Activated T-helper 2 cell treated with anti-CD3 and anti-CD28 coated beads, Interferon-gamma antibody, Interleukin-2, Interleukin-4, amounts not matched to agents 10 μg/mL and 5 μg/mL and 100 μg/mL, durations not matched to agents 14 hours and 24 hours and 36 hours (primary cell): ENCODE measurements at places on chromosomes 5 and 9. TPM values are rescaled to one million over a fixed set of nuclear protein-coding genes. Genes with fewer than 3 reads are reported as not detected.

Gene GRM6
- not detected in 2 replicates for total RNA-seq

Gene SLC1A3
- total RNA-seq, result not detected in 2 replicates

Gene TRPM3
- total RNA-seq, result not detected in 2 replicates

Gene SV2C
- 0.05 and 0.32 TPM in 2 replicates for total RNA-seq

Gene FOXD1
- total RNA-seq, result 0.11 and 0.25 TPM in 2 replicates

Gene GCNT1
- total RNA-seq, result 12.1 and 15.0 TPM in 2 replicates

Gene ACTBL2
- total RNA-seq, result not detected in 2 replicates

Gene MEIKIN
- not detected in 2 replicates for total RNA-seq

Gene PCDHA5
- total RNA-seq, result not detected in 2 replicates

Gene LAMC3
- total RNA-seq, result not detected in 2 replicates

GRCh38 chr9:6944093-6944551, 186.3 kb downstream of the KDM4C start:
- no peak for DNase-seq

GRCh38 chr9:77647267-77648233, 572 bp downstream of the GNA14 start:
- no peak for DNase-seq

DNA sequence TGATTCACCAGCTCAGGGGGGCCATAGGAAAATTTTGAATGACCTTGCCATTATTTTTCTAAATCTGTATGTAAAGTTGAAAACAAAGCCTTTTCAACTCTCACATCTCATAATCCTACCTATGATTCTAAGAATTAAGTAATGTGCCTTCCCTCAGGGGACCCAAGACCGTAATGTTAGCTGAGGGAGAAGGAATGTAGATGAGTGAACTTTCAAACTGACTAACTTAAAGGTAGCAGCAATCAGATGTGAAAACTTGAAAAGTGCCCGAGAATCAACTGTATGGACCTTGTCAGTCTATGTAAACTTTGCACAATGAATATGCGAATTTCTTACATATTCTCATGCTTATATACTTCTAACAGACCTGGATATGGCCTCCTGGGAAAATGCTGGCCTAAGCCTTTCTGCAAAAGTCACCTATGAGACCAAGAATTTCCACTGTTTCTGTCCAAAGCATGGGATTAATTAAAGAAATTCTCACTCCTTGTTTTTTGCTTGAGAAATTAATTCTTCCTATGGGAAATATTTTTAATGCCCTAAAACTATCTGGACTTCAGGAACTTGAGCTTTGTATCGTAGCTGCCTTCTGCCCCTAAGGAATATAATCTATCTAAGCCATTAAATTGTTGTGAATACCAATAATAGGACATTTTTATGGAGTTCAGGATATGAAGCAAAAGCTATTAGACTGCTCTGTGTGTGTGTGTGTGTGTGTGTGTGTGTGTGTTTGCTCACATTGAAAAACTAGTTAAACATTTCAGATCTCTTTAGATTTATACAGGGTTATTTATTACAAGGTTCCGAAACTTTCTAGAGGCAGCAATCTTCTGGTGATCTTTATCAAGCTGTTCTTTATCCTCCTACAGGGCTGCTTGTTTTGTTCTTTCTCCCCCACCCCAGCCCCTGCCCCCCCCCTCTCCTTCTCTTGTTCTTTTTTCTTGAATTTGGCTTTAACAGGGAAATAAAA, 169.1 kb upstream of the CLINT1 start:
- no peak for DNase-seq

GRCh38 chr9:131289301-131290035, at the start of gene PLPP7:
Gene PLPP7 (plus strand): TSS chr9:131289723. CDS start chr9:131289998, 275 bp downstream.
- no peak for DNase-seq

- no peak for DNase-seq
Measured at GRCh38 chr9:27471789-27472188, 52.3 kb upstream of the IFNK start.

GRCh38 chr5:78568212-78568611, 80.4 kb downstream of the LHFPL2 start:
- no peak for DNase-seq

GRCh38 chr5:15823398-15823797, 323.4 kb downstream of the FBXL7 start:
- no peak for DNase-seq

GRCh38 chr5:4020400-4020799, 424.8 kb downstream of the IRX1 start:
- no peak for DNase-seq

GRCh38 chr9:110064803-110065202, 143.2 kb downstream of the C9orf152 start:
- no peak for DNase-seq

GRCh38 chr5:121285801-121286521, 565.7 kb upstream of the FTMT start:
- DNase-seq, result no peak

GRCh38 chr9:92188969-92189781, 74.0 kb upstream of the SPTLC1 start:
- DNase-seq, result no peak

DNA sequence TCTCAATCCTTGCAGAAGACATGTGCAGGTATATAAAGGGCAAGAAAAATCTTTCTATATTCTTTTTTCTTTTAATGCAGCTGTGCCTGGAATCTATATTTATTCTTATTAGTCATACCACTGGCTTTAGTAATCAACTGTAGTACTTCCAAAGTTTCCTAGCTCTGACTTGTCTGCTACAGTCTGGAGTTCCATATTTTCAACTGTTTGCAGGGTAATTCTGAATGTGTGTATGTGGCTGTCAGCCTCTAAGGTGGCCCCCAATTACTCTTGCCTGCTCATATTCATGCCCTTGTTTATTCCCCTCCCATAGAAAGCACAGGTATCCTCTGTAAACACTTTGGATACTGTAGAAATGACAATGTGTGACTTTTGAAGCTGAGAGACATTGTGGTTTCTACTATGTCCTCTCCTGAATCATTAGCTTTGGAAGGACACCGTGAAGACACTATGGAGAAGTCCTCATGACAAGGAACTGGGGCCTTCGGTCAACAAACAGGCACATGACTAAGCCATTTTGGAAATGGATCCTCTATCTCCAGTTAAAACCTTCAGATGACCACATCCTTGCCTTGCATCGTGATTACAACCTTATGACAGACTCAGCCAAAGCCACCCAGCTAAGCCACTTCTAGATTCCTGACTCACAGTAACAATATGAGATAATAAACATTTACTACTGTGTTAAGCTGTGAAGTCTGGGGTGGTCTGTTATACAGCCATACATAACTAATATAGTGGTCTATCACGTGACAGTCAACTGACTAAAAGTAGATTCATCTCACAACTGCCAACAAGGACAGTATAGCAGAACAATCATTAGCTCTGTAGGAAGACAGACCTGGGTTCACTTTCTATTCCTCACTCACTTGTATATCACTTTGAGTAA, 49.5 kb upstream of the SUSD1 start:
- no peak for DNase-seq

DNA sequence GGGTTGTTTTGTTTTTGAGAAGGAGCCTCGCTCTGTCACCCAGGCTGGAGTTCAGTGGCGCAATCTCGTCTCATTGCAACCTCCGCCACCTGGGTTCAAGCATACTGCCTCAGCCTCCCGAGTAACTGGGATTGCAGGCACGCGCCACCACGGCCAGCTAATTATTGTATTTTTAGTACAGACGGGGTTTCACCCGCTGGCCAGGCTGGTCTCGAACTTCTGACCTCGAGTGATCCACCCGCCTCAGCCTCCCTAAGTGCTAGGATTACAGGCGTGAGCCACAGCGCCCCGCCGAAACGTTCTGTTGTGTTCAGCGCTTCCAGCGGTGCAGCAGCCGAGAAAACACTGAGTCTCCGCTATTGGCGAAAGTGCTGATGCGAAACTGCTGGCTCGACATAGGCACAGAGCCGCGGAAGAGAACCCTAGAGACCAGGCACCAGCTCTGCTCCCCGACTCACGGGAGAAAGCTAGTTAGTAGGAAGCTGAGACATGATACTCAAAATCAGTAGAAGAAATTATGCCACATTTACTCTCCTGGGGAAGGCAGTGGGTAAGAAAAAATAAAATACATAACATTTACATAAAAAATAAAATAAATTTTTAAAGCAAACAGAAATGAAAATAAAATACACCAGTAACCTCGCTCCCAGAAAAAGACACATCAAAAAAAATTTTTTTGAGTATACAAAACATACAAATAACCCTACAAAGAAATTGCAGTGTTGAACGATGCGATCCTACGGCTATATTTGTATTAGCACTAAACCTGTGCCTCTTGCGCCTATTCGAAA, 31.6 kb downstream of the ANXA2R start:
- DNase-seq, result peak; percentile 88

DNA sequence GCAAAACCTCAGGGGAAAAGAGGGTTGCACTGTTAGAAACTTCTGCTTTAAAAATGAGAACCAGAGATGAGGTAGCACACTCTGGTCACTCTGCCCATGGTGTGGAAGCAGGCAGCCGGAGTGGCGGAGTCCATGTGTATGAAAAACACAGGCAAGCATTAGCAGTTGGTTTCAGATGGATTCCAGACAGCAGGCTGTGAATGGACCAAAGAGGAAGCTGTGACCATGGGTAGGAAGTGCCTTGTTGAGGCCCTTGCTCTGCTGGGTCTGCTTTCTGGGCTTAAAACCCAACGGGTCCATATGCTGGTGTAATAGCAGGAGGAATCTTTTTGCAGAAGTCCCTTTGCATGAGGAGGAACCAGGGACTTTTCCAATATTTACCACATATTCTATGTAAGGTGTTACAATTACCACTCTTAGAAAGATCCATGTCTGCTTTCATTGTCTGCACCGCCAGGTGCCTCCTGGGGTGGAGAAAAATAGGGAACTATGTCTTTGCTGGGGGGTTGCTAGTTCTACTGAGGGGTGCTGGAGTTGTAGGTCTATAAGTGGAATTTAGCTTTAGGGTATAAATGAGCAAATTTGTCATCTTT, 77.0 kb downstream of the ANKRD55 start:
- no peak for DNase-seq

DNA sequence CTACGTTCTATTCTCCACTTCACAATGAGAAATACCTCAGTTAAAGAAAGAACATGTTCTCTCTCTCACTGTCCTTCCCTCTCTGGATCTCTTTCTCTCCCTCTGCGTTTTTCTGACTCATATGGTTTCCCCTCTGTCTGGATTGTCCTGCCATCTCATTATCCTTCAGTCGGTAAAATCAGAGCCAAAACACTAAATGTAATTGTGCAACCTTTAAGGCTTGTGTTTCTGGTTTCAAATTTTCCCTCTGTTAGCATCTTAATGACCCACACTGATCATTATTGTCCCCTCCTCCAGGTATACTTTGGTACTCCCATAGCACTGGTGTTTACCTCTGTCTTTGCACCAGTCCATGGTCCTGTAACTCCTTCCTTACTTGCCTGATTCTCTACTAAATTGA, 509.4 kb upstream of the C9orf72 start:
- no peak for DNase-seq

- no peak for DNase-seq
Measured at GRCh38 chr5:95272316-95272929, 12.5 kb downstream of the MCTP1 start.

GRCh38 chr9:81627481-81627880, 61.9 kb downstream of the TLE1 start:
- DNase-seq, result no peak

DNA sequence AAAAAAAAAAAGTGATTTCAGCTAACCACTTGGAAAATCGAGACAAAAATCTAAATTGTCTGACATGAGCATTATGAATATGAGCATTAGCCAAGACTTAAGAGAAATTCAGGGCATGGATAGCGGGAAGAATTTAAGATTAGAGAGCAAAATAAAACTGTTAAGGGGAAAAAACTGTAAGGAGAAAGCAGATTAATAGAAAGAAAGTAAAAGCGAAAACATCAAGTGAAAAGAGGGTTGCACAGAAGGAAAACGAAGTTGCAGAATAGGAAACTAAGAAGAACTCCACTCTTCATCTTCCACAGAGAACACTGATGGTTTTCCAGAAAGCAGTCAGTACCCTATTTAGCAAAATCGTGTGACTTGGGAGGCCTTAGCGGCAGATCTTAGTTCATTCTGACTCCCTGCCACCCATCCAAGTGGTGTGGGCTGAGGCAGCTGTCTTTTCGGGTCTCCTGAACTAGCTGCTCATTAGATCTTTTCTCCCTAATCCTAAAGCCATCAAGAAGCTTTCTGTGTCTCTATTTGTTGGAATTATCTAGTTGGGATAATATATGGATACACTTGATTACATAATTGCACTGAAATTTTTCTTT, 3.7 kb downstream of the NIM1K start:
- DNase-seq, result no peak

- DNase-seq, result no peak
Measured at GRCh38 chr9:125525921-125526631, 180.9 kb downstream of the MAPKAP1 start.

DNA sequence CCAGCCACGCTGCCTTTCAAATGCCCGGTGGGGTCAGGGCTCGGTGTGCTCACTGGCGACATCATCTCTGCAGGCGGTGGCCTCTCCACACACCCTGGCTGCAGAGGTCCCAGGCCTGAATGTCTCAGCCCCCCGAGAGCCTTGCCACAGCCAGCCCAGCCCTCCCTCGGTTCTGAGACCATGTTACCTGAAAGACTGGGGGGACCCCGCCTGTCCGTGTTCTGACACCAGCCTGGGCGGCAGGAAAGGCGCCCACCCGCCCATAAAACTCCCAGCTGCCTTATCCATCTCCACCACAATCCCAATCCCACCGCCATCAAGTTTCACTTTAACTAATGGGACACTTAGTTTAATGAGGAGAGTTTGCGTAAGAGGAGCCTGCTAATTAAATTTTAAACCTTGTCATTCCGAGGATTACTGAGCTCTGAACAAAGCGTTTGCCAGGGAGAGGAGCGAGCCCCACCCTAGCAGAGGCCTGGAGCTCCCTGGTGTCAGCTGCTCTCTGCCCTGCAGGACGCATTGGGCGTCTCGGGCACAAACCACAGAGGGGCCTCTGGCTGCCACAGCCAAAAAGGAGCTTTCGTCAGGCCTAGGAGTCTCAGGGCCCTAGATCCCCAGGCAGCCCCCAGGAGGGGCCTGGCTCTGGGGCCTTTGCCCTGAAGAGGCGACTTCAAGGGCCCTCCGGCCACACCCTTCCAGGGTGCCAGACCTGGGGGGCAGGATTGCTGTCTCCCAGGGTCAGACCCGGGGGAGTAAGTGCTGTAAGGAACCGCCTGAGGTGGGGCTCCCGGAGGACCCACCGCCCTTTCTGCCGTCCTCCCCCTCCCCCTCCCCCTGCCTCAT, 15.3 kb downstream of the LHX3 start:
- no peak for DNase-seq

GRCh38 chr5:1889321-1890065, 6.8 kb upstream of the IRX4 start:
- DNase-seq, result no peak

- no peak for DNase-seq
Measured at GRCh38 chr9:2966565-2967300, 122.8 kb upstream of the PUM3 start.
